HFFc6 (cell line): ENCODE measurements at places on chromosomes 7 and 10. TPM values are rescaled to one million over a fixed set of nuclear protein-coding genes. Genes with fewer than 3 reads are reported as not detected.

The ASZ1 gene
- not detected in 3 replicates for total RNA-seq

- no peaks in the 10 kb centered on the region for H3K36me3 ChIP-seq
- no peak overlapping the region for H3K4me3 ChIP-seq
- no peak for DNase-seq
- no peaks in the 10 kb centered on the region; the same call in 1 of the 2 replicates for H3K27me3 ChIP-seq
- no peak overlapping the region for H3K27ac ChIP-seq
Measured at GRCh38 chr10:8539056-8539455, 484.6 kb downstream of the GATA3 start.

DNA sequence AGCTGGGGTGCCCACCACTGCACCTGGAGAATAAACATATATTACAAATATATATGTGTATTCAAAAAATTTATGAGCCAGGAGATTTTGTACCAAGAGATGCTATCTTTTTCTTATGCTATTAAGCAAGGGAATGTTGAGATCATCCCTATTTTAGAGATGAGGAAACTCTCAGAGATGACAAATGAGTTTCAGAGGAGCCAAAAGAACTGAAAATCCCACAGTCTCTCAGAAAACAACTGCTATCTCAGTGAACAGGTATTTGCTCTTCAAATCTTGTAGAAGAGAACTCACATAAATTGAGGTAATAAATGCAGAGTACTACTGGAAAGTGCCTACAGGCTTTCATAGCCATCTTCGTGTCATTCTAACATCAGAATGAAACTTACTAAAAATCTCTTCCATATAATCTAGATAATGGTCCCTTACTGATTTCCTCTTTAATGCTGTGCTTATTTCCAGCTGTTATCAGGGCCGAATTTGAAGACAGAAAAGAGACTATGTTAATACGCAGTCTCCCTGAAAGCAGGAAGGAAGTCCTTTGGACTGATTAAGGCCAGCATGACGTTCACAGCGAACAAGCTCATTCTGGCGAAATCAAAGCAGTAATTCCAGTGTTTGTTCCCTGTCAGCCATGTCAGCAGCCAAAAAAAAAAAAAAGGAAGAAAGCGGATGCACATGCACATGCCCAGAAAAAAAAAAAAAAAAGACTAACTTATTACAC is 29.4 kb upstream of the ANAPC16 start:
- H3K36me3 ChIP-seq = peaks cover 21% of the 10 kb centered on the region
- peak; percentile 24 for DNase-seq
- no peaks in the 10 kb centered on the region for H3K27me3 ChIP-seq
- peaks cover 10% of the 10 kb centered on the region for H3K4me1 ChIP-seq
- peak overlapping the region; percentile 74; the same call in 1 of the 2 replicates for H3K27ac ChIP-seq
- H3K4me3 ChIP-seq = peak overlapping the region; percentile 67; the same call in 1 of the 2 replicates

DNA sequence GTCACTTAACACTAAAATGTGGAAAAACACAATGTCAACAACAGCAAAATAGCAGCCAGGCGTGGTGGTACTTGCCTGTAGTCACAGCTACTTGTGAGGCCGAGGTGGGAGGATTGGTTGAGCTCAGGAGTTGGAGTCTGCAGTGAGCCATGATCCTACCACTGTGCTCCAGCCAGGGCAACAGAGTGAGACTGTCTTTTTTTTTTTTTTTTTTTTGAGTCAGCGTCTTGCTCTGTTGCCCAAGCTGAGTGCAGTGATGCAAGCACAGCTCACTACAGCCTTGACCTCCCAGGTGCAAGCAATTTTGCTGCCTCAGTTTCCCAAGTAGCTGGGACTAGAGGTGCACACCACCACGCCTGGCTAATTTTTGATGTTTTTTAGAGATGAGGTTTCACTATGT is 6.1 kb downstream of the KCTD7 start:
- peaks cover 2% of the 10 kb centered on the region; the same call in 1 of the 2 replicates for H3K27me3 ChIP-seq
- no peak overlapping the region for H3K4me3 ChIP-seq
- peaks cover 21% of the 10 kb centered on the region for H3K4me1 ChIP-seq
- DNase-seq = no peak

DNA sequence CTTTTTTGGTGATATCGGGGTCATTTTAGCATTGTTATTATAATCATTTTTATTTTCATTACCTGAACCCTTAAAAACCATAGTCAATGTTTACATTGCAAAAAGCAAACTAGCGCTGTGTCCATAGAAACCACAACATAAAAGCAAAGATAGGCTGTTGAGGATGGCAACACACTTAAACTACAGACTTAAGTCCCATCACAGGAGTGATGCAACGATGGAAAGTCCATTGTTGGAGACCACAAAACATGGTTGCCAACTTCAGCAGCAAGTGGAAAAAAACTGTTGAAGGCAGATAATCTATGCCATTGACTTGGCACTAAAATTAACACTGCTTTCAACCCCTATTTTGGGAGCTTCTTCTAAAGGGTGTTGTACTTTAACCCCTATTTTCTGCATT is 398.8 kb upstream of the IGFBP3 start:
- H3K4me3 ChIP-seq = no peak overlapping the region
- no peaks in the 10 kb centered on the region for H3K36me3 ChIP-seq
- DNase-seq = no peak
- no peak overlapping the region for H3K27ac ChIP-seq
- peaks cover 57% of the 10 kb centered on the region for H3K4me1 ChIP-seq

DNA sequence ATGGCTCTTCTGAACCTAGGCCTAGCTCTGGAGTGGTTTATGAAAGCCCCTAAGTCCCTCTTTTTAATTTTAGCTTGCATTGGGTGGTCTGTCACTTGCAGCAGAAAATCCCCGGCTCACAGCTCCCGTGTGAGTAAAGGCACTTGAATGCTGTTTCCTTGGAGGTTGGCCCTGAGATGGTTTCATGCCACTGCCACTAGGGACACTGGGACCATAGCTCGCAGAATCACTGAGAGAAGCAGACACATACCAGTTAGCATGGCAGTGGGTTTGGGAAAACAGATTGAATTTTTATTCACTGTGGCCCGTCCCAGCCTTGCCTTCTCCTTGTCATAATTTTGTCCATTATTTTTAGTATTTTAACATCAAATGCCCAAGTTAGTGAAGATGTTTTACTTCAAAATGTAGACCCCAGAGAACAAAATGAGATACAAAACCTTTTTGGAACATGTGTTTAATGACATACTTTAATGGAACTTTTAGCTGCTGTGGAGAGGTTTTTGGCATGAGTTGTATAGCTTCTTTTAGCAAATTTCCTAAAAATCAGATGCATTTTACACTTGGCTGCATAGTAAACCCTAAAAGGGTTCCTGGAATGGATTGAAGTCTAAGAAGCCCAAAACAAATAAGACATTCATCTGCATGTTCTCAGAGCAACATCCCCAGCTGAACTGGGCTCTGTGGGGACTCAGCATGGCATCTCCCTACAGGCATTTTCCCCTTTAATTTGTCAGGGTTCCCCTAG is 259.7 kb upstream of the PITRM1 start:
- peaks cover 23% of the 10 kb centered on the region for H3K4me1 ChIP-seq
- H3K27me3 ChIP-seq = no peaks in the 10 kb centered on the region; the same call in 1 of the 2 replicates
- no peak overlapping the region for H3K4me3 ChIP-seq
- H3K27ac ChIP-seq = no peak overlapping the region
- no peaks in the 10 kb centered on the region for H3K36me3 ChIP-seq
- DNase-seq = no peak

- no peaks in the 10 kb centered on the region; the same call in 1 of the 2 replicates for H3K27me3 ChIP-seq
- no peak overlapping the region for H3K4me3 ChIP-seq
Measured at GRCh38 chr10:33388382-33388781, 53.9 kb upstream of the NRP1 start.
